Lower leg skin (tissue), 4 donors: ENCODE measurements at places on chromosomes 12 and 14. TPM values are rescaled to one million over a fixed set of nuclear protein-coding genes. Genes with fewer than 3 reads are reported as not detected.

Gene ACOT4
- 1.8 TPM for total RNA-seq

Gene RPL10L
- total RNA-seq = not detected

Gene DPF3
- total RNA-seq = 1.1 TPM

Gene GDF3
- not detected for total RNA-seq

Gene LYZ
- total RNA-seq = 6.8 TPM

Gene CABP1
- total RNA-seq = 0.39 TPM

Gene MUCL1
- total RNA-seq = 1,089 TPM

Gene CLEC4C
- not detected for total RNA-seq

Gene KRT75
- total RNA-seq = 5.2 TPM

Gene SYNDIG1L
- 0.69 TPM for total RNA-seq

DNA sequence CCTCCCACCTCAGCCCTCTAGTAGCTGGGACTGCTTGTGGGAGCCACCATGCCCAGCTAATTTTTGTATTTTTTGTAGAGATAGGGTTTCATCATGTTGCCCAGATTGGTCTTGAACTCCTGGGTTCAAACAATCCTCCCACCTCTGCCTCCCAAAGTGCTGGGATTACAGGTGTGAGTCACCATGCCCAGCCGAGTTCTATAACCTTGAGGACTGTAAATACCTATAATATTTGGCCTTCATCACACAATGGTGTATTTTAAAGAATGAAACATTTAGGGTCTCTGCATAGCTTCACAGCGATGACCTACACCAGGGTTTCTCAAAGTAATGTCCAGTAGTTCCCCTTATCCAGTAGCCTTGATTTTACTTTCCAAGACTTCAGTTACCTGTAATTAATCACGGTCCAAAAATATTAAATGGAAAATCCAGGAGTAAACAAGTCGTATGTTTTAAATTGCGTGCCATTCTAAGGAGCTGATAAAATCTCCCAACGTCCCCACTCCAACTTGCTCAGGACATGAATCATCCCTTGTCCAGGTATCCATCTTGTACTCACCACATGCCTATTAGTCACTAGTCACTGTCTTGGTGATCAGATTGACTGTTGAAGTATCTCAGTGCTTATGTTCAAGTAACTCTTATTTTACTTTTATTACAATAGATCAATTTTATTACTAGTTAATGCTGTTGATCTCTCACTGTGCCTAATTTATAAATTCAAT, 368.2 kb downstream of the BTG1 start:
- DNase-seq = no peak

DNA sequence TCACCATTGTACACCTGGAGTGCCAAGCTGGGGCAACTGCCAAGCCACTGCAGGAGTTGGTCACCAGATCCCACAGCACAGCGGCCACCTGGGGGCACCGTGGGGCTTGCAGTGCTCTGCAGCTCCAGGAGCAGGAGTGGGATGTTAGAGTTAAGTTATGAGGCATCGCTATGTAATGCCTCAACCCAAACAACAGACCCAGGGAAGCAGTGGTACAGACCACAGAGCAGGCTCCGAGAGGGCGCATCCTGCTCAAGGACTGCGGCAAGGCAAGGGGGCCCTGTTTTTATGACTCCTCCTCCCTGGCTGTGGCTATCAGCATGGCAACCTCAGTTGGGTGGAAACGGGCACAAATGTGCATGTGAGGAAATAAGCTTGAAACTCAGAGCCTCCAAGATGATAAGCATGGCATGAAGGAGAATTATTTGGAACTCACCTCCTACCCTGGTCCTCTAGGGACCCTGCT, 63.1 kb downstream of the ARL6IP4 start:
- peak; percentile 45 for DNase-seq

DNA sequence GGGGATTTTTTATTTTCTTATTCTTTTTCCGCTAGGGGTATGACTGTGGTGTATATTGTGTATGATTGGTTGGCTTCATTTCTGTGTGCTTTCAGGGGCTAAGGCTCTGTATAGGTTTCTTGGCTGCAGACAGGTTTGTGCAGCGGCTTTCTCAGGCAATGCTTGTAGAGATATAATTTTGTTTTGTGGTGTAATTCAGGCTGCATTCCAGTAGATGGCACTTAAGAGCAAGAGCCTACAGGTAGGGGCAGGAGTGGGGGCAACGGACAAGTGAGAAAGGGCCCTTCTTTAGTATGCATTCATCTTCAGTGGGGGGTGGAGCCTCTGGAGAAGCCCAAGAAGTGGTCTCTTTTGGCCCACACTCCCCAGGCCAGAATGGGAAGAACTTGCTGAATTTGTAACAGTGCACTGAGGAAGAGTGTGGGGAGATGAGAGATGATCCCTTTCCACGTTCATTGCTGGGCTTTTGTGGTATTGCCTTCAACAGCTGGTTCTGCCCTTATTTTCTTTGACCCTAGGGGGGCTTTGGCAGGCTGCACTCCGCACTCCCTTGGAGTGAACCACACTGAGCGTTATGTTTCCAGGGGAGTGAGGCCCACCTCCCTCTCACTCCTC, 78.6 kb downstream of the IFNG-AS1 start:
- no peak for DNase-seq

- no peak for DNase-seq
Measured at GRCh38 chr12:15494329-15495046, 172.2 kb downstream of the PTPRO start.

GRCh38 chr12:62363506-62363905, 103.1 kb upstream of the MON2 start:
- DNase-seq = no peak

GRCh38 chr14:74905595-74906142, 17.4 kb downstream of the RPS6KL1 start:
- peak; percentile 95 for DNase-seq

DNA sequence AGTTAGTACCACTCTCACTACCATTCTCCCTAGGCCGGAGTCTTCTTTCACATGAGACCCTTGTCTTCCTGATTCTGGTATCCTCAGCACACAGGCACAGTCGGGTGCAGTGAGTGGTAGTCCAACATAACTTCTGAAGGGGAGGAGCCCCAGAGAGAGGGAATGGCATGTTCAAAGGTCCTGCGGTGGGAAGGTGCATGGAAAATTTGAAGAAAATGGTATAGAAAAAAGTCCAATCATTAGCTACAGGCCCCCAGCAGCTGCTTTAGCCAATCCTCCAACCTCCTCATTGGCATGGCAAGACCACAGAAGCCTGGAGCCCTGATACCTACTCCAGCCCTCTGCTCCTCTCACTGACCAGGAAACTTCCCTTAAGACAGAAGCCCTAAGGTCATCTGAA, 96.6 kb downstream of the ZFP36L1 start:
- DNase-seq = no peak

- no peak for DNase-seq
Measured at GRCh38 chr14:21309238-21309636, 29.4 kb downstream of the RPGRIP1 start.

- DNase-seq = no peak
Measured at GRCh38 chr12:108211157-108211556, 82.1 kb downstream of the WSCD2 start.

GRCh38 chr14:103204852-103205540, 81.7 kb downstream of the TNFAIP2 start:
- DNase-seq = no peak

DNA sequence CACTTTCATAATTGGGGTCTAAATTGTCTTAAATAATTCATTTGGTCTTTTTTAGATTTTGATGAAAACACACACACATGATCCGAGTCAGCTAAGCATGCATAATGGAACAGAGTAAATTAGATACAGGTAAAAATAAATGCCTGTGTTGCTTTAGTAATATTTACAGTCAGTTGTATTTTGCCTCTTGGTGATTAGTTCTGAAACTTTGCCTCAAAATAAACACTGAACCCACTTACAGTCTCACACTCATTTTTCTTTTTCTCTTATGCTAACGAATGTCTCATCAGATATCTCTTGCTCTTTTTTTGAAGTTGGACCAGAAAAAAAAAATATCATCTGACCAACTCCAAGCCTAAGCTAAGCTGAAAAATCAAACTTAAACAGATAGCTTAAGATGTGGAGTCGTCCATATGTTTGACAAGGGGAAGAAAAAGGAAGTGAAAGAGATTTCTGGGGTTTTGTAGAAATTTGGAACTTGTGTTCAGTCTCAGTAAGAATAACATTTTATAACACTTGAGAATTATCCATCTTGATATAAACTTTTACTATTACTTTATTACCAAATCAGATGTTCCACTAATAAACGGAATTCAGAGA, 592.5 kb downstream of the RPL10L start:
- DNase-seq = no peak

GRCh38 chr14:20658246-20658645, 16.8 kb upstream of the OR6S1 start:
- DNase-seq = no peak

- DNase-seq = no peak
Measured at GRCh38 chr12:121036810-121037326, 2.2 kb downstream of the OASL start.

GRCh38 chr12:2234091-2234490, 181.3 kb downstream of the CACNA1C start:
- no peak for DNase-seq

DNA sequence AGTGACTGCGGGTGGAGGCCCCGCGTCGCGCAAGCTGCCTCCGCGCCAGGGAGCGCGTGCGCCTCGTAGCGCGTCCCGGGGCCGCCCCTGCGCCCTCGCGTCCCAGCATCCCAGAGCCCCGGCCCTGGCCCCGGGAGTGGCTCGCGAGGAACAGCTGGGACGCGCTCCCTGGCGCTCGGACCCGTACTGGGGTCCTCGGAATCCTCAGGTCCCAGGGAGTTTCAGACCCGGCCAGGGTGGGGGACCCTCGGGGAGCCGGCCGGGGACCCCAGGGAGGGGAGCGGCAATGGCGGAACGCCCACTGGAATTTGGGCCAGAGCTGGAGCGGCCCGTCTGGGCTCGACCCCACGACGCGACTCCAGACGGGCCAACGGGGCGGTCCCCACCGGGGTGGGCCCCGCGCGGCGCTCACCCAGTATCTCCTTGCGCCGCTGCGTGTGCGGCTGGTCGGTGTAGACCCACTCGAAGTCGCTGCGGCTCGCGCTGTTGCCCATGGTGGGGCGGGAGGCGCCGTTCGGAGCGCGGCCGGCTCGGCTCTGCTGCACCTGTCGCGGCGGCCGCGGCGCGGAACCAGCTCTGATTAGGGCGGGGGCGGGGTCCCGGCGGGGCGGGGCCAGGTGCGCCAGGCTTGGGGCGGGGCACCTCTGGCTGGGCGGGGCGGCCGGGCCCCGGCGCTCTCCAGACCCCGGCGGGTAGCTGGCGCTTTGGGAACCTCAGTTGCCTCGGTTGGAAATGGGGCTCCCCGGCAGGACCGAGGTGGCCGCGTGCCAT, at the start of gene DEGS2:
TSS of gene DEGS2 (minus strand) at position 552 of the 771 bp plus-strand sequence. CDS start at position 494, 58 bp downstream.
- DNase-seq = no peak

- no peak for DNase-seq
Measured at GRCh38 chr12:112207397-112207924, 82.1 kb downstream of the TRAFD1 start.

DNA sequence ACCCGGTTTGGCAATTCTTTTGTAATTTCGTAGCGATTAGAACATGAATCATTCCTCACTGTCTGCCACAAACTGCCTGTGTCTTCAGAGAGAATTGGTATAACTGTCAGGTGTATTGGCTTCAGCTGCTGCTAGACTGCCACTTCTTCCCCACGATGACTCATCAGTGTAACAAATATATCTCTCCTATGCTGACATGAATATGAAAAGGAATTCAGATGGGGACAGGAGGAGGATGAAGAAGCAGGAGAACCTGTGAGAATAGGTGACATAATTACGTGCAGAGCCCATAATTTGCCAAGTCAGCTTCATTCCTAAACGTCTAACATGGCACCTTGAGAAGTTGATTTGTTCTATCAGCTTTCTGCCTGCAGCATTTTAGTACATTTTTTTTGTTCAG, 64.9 kb downstream of the FRMD6 start:
- no peak for DNase-seq

DNA sequence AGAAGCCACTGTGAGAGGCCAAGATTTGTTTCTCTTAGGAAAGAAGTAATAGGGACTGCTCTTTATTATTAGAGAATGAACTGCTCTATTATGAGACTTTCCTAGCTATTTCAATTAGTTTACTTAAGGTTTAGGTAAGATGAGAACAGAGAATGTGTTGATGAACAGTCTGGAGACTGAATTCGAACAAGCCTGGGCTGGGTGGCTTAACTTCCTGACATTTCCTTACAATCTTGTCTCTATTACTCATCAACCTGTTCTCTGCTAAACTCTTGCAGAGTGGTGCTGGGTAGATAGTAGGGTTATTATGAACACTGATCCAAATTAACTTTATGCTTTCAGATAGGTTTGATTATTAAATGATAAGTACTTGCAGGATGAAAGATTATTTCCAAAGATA, 31.2 kb downstream of the SLC15A5 start:
- DNase-seq = no peak

- DNase-seq = no peak
Measured at GRCh38 chr12:111367661-111368221, 1.2 kb downstream of the PHETA1 start.

GRCh38 chr14:92458136-92459029, 55.2 kb upstream of the RIN3 start:
- no peak for DNase-seq

GRCh38 chr14:105331575-105332349, 17.2 kb downstream of the PACS2 start:
- DNase-seq = no peak

DNA sequence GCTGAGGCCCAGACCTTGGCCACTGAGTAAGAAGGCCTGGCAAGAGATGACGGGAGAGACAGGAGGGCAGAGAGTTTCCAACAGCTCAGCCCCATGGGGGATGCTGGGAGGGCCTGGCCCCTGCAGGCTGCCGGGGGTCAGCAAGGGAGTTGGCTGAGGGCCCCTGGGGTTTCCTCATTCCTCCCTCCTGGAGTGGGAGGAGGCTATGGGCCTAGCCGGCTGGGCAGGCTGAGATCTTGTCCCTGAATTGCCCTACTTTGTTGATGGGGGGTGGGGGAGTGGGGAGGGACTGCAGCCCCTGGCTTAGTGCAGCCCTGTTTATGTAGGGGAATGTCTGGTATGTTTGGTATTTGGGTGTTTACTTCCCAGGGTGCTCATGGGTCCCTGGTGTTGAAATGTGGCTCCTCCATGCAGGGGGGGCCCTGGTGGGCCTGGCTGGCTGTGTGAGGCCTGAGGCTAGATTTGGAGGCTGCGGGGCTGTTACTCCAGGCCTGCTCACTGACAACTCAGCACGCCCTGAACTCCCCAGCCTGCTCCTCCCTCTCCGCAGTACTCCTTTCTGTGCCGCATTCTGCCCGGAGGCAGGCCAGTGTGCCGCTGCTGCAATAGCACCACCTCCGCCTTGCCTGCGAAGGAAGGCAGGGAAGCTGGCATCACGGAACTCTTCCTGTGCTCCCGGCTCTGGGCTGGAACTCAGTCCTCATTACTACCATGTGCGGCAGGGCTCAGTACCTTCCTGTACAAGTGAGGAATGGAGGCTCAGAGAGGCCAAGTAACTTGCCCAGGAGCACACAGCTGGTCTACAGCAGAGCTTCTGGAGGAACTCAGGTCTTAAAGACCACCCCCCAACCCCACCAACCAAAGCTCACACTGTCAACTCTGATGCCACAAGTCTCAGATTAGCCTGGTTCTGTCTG, 25.3 kb downstream of the JDP2 start:
- peak; percentile 93 for DNase-seq

- no peak for DNase-seq
Measured at GRCh38 chr14:67280506-67280905, 39.3 kb downstream of the PALS1 start.

GRCh38 chr12:57130941-57131340, 2.7 kb downstream of the LRP1 start:
- DNase-seq = no peak
